ENCODE measurements at places on chromosomes 7 and 10.

- no peak for DNase-seq
These were observed 5.6 kb upstream of the STK32C start for GRCh38 chr10:132313305-132313704.

- DNase-seq = peak; percentile 36
These were observed 16.2 kb upstream of the NME8 start for GRCh38 chr7:37832194-37832593.

DNA sequence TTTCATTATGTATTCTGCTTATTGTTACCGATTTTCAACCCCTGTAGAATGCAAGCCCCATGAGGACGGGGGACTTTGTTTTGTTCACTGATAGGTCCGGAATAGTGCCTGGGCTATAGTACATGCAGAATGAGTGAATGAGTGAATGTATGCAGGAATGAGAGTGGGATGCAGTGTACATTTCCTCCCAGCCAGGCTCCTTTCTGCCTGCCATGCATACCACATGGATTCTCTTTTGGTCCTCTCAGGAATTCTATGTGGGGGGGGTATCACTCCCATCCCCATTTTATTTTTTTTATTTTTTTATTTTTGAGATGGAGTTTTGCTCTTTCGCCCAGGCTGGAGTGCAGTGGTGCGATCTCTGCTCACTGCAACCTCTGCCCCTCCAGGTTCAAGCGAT lies 16.7 kb downstream of the TRIM56 start:
- no peak for DNase-seq

GRCh38 chr10:132566892-132567291 lies 29.3 kb downstream of the INPP5A start:
- no peak for DNase-seq

DNA sequence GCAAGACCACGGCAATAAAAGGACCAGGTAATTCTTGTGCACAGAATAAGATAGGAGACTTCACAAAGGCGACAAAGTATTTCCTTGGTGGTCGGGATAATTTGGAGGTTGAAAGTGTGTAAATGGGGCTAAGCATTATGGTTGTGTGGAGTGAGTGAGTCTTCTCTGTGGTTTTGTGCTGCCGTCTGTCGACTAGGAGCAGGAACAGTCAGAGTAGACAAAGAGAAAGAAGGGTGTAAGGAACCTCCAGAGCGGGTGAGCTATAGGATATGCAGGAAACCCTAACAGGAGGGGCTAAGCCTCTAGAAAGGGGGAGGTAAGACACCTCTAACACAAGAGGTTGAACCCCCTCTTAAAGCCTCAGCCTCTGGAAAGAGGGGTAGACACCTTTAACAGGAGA lies 201.6 kb downstream of the SH2D4B start:
- no peak for DNase-seq

GRCh38 chr10:57168611-57169240 lies 807.7 kb upstream of the ZWINT start:
- DNase-seq = no peak

GRCh38 chr10:82572744-82573143 lies 697.8 kb downstream of the NRG3 start:
- DNase-seq = no peak

DNA sequence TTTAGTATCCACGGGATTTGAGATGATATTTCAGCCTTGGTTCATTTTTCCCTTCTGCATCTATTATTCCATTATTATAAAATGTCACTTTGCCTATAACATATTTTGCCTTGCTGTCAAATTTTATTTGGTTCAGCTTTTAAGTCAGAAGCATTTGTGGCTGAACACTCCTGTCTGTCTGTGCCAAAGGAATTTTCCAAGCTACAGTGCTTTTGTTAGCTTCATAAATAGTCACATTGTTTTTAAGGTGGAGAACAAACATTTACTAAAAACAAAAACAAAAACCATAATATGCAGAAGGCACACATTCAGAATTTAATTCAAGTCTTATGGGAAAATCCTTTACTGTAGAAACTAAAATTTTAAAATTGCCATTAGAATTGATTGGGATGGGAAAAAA lies 33.8 kb upstream of the ELMO1 start:
- no peak for DNase-seq

Data from NCI-H1092 treated with DMSO at 0.1 percent for 48 hours (cell line).